ENCODE measurements at places on chromosomes 3 and 15.
A peak's percentile ranks its signal among the peaks of the same experiment; 100 is the strongest.

GRCh38 chr3:69787436-69788168, 48.3 kb downstream of the MITF start:
- DNase-seq, result peak; percentile 75

- DNase-seq, result no peak
Measured at GRCh38 chr3:196215493-196216020, 777 bp upstream of the SLC51A start.

DNA sequence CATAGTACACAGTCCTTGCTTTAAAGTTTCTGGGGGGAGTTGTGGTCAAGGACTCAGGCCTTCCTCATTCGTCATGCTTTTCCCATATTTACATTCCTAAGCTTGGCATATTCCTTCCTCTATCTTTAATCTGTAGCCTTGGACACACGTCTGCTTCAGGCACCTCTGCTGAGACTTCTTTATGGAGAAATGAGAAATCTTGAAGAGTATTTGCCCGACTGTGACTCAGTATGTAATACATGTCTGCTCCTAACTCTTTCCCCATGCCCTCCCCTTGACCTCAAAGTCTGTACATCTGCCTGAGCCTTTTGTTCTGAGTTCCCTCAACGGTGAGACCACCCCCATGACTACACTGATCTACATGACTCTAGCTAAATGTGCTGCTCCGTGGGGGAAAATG, 246.1 kb downstream of the SI start:
- no peak for DNase-seq

DNA sequence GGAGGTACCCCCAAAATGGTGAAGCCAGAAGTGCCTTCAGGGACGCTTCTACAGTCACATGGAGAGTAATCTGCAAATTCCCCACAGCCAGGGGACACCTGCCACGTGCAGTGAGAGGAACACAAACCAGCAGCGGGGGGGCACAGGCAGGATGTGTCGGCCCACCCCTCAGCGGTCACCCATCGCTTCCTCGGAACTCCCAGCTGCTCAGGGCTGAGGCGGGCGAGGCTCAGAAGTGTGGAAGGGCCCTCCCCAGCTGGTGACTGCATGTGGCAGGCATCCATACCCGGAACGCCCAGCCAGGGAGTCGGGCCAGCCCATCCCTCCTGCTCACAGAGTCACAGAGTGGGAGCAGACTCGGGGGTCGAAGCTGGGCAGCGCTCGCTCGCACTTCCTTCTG, 63.7 kb downstream of the SLC12A8 start:
- no peak for DNase-seq

Data from fibroblast of gingiva (primary cell).